COR-L47 (cell line): ENCODE measurements at places on chromosomes 5 and 9.

- DNase-seq = no peak
Measured at GRCh38 chr5:2695200-2695891, 56.1 kb downstream of the IRX2 start.

GRCh38 chr5:74556631-74557595 lies 83.6 kb downstream of the ENC1 start:
- DNase-seq = no peak

- DNase-seq = no peak
Measured at GRCh38 chr5:139678751-139679750, 30.9 kb downstream of the CXXC5 start.

GRCh38 chr5:85337435-85337834 lies 952.8 kb upstream of the EDIL3 start:
- DNase-seq = no peak

GRCh38 chr5:97936231-97936630 lies 753.2 kb upstream of the RIOK2 start:
- no peak for DNase-seq

- peak; percentile 44 for DNase-seq
Measured at GRCh38 chr9:73081979-73082657, 69.5 kb upstream of the ANXA1 start.

GRCh38 chr5:100306000-100306399 lies 229.2 kb upstream of the FAM174A start:
- DNase-seq = no peak

- DNase-seq = no peak
Measured at GRCh38 chr5:37319037-37319782, 51.7 kb downstream of the NUP155 start.

GRCh38 chr5:89444088-89444487 lies 561.1 kb upstream of the MEF2C start:
- DNase-seq = no peak

- DNase-seq = no peak
Measured at GRCh38 chr5:167903659-167904058, 387.8 kb upstream of the WWC1 start.

DNA sequence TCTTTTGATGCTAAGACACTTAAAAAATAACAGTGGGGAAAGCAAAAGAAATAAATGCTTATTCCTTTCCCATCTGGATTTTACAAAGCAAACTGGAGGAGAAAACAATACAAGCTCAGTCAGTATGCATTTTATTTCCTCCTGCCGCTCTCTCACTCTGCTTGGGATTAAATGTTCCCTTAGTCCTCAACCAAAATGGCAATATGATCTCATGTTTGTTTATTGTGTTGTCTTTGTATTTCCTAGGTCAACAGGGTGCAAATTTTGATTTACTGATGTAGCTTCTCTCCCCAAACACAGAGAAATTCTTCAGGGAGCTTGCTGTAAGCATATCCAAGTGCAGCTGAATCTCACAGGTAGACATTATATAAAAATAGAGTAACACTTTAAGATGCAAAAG lies 92.1 kb upstream of the ERBIN start:
- no peak for DNase-seq

- no peak for DNase-seq
Measured at GRCh38 chr9:104094534-104095015, 466 bp downstream of the SMC2 start.
